Fibroblast of villous mesenchyme (primary cell): ENCODE measurements at places on chromosomes 2 and 18.

DNA sequence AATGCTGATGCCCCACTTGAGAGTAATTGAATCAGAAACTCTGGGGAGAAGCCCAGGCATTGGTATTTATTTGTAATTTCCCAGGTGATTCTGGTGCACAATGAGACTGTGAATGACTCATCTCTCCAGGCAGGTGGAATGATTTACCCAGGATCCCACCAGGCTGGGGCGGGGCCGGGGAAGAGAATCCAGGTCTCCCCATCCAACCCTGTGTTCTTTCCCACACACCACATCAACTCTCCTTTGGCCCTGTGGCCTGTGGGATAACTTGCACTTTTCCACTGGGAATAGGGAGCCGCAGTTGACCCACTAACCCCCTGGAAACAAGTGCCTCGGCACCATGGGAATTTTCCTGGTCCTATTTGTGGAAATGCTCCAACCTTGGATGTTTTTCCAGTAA is 409.8 kb downstream of the ZNF521 start:
- DNase-seq = no peak

DNA sequence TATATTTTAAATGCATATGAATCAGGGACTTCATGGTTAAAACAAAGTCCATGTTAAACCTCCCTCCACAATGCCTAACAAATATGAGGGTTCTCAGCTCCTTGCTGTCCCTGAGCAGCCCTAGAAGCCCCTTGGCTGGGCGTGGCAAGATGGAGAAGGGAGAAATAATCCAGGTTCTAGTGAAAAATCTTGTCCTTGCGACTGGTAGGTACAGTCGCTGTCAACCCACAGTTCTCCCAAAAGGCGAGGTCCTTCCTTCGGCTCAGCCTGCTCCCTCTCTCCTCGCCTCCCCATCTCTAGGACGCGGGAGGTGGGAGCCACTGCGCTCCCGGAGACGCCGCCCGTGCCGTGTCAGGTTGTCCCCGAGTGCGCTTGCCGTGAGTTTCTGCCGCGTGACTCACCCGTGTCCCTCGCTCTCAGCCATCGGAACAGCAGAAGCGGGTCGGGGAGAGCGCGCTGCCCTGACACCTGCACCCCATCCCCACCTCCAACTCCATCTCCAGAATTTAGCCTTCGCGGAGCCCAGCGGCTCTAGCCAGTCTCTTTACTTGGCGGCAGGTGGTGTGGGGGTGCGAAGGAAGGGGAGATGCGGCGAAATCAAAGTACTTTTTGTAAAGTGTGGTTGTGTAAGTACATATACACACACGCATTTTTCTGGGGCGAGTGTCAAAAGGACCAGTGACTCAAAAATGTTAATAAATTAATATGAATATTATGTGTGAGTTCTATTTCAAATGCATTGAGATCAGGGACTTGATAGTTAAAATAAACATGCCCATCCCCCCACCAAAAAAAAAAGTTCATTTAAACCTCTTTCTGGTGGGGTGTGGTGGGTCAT is 65.1 kb upstream of the TMEM17 start:
- no peak for DNase-seq

- DNase-seq = no peak
Observed at GRCh38 chr2:238950551-238950950, 102.7 kb downstream of the TWIST2 start.

GRCh38 chr2:186256540-186256939 is 229.5 kb upstream of the ZC3H15 start:
- peak; percentile 32 for DNase-seq

DNA sequence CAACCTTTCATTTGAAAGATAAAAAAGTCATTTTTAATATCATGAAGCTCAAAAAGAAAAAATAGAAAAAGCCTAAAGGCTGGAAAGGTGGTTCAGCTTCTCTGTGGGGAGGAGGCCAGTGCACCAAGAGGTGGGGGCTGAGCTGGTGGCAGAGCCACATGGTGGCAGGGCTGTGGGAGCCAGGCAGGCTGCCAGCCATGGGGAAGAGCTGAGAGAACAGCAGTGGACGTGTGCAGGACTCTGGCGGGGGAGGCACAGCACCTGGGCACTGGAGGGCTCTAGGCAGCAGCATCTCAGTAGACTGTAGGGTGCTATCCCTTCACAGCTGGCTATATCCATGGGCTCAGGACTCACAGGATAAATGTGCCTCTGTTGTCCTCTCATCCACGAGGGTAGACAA is 47.8 kb downstream of the STK25 start:
- DNase-seq = no peak

GRCh38 chr2:165743442-165743841 is 50.6 kb downstream of the GALNT3 start:
- no peak for DNase-seq

GRCh38 chr2:237055386-237056100 is 30.1 kb upstream of the COPS8 start:
- DNase-seq = no peak

DNA sequence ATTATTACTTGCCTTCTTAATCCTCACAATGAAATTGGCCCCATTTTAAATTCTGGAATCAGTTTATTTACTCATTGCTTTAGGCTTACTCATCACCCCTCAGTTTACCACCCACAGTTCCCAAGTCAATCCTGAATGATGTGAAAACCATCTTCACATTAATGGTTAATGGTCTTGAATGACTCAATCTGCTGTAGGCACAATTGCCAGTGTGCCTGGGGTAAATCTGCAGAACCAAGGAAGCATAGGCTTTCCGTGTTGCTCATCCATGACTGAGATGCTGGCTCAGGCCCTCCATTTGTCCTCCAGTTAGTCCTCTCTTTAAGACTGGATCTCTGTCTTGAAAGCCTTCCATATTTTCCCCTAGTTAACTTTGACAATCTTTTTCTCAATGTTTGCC is 164.5 kb downstream of the PMAIP1 start:
- DNase-seq = no peak

DNA sequence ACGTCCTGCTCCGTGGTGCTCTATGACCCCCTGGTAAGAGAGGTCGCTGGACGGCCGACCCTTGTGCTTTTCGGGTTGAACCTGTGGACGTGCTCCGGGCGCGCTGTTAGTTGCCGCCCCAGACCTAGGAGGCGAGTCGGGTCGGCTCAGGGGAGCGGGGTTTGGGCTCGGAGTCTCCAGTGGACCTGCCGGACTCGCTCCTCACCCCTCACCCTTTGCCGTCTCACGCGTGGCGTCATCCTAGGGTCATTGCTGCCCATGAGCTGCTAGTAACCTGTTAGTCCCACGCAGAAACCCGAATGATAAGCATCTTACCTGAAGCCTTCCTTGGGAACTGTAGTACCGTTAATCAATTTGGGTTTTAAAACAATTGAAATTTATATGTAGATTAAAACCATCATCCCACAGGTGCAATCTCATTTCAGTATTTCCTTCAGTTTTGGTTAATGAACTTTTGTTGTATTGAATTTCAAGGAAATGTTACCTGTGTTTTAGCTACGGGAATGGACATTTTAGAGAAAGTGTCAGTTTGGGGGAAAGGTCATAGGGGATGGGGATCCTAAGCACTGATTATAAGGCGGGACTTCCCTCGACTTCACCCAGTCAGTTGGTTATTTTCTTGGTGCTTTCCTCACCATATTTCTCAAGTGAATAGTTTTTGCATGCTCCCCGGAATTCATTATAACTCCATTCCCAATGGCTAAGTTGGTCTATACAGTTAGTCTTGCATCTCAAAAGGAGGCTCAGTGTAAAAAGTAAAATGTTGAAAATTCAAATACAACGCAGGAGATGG is 536 bp downstream of the ELP2 start:
- DNase-seq = no peak

DNA sequence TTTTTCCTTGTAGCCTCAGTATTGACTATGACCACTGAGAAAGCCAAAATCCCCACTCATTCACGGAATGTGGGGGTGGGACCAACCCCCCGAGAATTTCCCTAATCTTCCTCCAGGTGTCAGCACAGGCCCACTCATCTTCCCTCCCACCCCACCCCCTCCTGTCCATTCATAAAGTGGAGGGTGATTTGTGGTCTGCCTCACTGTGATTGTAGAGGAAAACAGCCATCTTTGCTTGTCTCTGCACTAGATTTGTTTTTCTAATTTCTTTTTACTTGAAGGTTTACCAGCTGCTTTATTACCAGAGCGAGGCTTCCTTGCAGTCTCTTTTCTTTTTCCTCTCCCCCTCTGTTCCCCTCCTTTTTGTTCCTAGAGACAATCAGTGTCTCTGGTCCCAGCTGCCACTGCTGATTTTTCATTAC is 171.8 kb downstream of the ICOS start:
- peak; percentile 12 for DNase-seq

- DNase-seq = no peak
Observed at GRCh38 chr18:76365561-76365960, 129.5 kb downstream of the ZNF516 start.

GRCh38 chr2:15718103-15718943 is 126.7 kb downstream of the DDX1 start:
- DNase-seq = no peak

DNA sequence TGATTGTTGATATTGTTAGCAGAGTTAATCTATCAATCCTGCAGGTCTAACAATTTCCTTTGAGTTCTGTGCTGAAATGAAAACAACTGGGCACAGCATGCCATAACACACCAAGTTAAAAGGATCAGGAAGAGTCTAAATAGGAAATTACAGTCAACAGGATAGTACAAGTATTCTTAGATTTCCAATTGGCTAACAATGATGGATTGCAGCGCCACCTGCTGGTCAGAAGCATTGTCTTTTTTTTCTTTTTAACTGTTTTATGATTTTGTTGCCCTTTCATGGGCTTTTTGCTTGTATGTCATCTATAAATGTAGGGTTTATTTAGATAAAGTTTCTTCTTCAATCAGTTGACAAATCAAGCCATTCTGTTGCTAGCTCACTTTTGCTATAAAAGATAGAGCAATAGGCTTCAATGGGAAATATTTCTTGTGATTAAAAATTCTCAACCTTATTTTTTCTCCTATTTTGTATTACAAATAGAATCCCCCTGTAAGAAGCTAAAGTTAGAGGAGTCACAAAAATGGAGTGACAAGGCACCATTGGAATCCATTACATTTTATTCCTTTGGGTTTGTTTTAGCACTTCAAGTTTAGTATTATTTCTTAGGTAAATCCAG is 40.8 kb upstream of the RPRM start:
- DNase-seq = peak; percentile 50

- DNase-seq = peak; percentile 61
Observed at GRCh38 chr2:172113617-172114016, 10.9 kb upstream of the DLX2 start.

DNA sequence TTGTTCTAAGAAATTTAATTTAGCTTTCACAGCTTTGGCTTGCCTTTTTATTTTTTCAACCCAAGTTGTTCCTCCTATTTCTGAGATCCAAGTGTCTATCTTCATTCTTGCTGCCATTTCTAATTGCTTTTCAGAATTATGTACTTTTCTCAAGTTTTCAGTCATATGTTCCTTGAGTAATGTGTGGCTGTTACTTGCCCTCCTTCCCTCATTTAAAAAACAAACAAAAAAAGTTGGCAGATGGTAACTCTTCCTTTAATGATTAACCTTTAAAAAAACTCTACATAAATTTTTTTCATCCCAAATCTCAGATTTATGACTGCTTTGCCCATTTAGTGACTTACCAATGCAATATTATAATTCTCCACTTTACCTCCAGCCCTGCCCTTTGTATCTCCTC is 131.3 kb downstream of the GALNT3 start:
- DNase-seq = no peak

DNA sequence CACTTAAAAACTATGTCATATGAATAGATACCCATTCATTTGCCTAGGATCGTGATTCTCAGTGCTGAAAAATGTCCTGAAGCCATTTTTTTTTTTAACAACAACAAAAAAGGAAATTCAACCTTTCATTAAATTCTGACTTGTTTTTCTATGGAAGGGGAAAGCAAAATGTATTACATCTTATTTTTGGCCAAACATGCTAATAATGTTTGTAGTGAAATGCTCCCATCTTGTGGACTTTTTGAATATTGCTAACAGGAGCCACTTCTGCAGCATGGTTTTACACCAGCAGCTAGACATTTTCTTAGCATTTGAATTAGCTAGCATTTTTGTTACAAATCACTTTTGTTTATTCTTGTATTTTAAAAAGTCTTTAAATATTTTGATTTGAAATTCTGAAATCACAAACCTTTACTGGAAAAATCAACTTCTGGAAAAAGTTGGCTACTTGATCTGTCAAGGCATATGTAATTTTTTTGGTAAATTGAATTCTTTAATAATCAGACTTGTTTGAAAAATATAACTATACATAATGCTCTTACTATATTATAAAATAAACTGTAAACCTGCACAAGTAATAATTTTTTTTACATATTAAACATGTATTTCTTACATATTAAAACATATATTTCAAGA is 75.8 kb downstream of the KIDINS220 start:
- DNase-seq = peak; percentile 48

- no peak for DNase-seq
Observed at GRCh38 chr2:53622141-53622540, 145.5 kb upstream of the CHAC2 start.

- DNase-seq = no peak
Observed at GRCh38 chr2:199220920-199221319, 236.8 kb downstream of the SATB2 start.

DNA sequence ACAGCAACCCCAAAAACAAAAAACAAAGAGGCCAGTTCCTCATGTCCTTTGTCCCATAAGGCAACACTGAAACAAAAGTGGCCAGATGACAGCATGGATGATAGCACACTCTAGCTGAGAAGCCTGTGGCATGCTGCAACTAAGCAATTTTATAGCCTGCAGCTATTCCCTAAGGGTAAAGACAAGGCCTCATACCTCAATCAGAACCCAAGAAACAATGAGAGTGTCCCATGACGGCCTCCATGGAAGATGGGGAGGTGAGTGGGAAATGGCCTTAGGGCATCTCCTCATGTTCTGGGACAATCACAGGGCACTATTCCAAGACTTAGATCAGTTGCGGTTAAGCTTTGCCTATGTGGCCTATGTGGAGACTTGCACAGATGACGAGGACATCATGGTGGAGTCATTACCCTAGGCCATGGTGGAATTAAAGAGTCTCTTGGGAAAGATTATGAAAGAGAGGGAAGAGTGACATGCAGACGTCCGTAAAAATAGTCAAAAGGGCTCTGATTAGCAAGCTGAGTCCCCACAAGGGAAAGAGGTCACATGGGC is 103.1 kb downstream of the INO80D start:
- DNase-seq = no peak

DNA sequence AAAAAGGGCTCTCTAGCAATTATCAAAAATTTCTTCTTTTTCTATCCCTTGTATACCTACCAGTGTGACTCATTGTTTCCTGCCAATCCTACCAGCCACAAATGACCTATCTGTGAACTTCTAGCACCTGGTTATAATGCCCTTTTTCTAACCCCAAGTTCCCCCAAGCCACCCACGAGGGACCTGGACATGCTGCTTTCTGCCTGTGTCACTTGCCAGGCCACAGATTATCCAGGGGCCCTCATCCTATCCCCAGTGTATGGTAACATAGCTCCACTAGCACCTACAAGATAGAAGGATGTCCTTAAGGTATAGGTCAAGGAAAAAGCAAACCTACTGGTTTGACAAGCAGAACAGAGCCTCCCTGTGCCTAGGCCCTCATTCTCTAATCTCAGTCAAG is 26.8 kb downstream of the AAK1 start:
- no peak for DNase-seq

- no peak for DNase-seq
Observed at GRCh38 chr2:86290596-86291327, 46.7 kb downstream of the REEP1 start.
